ENCODE measurements at places on chromosomes 12 and 14.
A peak's percentile ranks its signal among the peaks of the same experiment; 100 is the strongest.

DNA sequence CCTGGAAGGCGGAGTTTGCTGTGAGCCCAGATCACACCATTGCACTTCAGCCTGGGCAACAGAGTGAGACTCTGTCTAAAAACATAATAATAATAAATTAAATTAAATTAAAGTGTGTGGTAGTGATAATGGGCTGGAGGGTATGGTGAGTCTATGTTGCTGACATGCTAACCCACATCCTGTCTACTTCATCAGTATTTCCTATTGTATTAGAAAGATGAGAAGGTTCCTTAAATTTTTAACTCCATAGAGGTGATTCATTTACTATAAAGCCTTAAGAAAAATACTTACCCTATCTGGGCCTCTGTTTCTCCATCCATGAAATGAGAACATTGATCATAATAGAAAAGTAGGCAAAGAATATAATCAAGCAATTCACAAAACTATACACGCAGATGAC lies 280.5 kb downstream of the FBXL14 start:
- no peak for DNase-seq

- no peak for DNase-seq
Measured at GRCh38 chr14:105531088-105531893, 4.9 kb downstream of the TMEM121 start.

GRCh38 chr14:72615451-72616121 lies 278.3 kb downstream of the DPF3 start:
- peak; percentile 59 for DNase-seq

GRCh38 chr12:94795520-94795919 lies 145.2 kb upstream of the TMCC3 start:
- DNase-seq: peak; percentile 93

DNA sequence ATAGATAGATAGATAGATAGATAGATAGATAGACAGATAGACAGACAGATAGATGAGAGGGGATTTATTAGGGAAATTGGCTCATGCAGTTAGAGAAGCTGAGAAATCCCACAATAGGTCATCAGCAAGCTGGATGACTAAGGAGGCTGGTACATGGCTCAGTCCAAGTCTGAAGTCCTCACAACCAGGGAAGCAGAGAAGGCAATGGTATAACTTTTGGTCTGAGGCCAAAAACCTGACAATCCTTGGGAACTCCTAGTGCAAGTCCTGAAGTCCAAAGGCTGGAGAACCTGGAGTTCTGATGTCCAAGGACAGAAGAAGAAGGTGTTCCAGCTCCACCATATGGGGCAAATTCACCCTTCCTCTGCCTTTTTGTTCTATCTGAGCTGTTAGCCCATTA lies 517.6 kb upstream of the ATP2B1 start:
- DNase-seq: no peak

- no peak for DNase-seq
Measured at GRCh38 chr12:43287706-43288383, 264.2 kb downstream of the ADAMTS20 start.

GRCh38 chr14:86331341-86331740 lies 801.4 kb downstream of the FLRT2 start:
- no peak for DNase-seq

- no peak for DNase-seq
Measured at GRCh38 chr12:6362403-6362802, 13.0 kb downstream of the SCNN1A start.

- DNase-seq: no peak
Measured at GRCh38 chr14:43591776-43592175, 915.3 kb downstream of the FSCB start.

GRCh38 chr12:92028441-92028709 lies 117.3 kb downstream of the BTG1 start:
- peak; percentile 61 for DNase-seq

DNA sequence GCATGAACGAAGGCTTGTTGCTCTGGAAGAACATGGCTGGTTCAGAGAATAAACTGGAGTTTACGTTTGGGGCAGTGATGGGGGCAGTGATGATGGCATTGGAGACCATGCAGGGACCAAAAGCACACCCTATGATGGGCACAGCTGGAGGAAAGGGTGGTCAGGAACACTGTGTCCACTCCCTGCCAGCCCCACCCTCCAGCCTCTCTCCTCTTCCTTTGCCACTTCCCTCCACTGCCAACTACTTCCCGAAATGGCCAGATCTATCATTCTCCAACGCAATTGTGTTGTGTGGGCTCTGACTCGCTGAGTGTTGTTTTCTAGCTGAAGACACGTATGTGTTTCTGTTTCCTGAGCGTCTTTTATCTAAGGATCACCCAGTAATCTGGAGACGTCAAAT lies 39.3 kb upstream of the GSG1 start:
- no peak for DNase-seq

- DNase-seq: no peak
Measured at GRCh38 chr12:40681148-40681547, 11.1 kb upstream of the CNTN1 start.

GRCh38 chr14:100140452-100141078 lies 18.9 kb downstream of the DEGS2 start:
- peak; percentile 30 for DNase-seq

GRCh38 chr12:43337571-43338444 lies 214.2 kb downstream of the ADAMTS20 start:
- DNase-seq: no peak
